ENCODE measurements at places on chromosomes 12 and 14.

GRCh38 chr14:51977075-51977474, 12.3 kb upstream of the RTRAF start:
- no peak for DNase-seq

GRCh38 chr12:2112401-2112800, 59.6 kb downstream of the CACNA1C start:
- DNase-seq = no peak

DNA sequence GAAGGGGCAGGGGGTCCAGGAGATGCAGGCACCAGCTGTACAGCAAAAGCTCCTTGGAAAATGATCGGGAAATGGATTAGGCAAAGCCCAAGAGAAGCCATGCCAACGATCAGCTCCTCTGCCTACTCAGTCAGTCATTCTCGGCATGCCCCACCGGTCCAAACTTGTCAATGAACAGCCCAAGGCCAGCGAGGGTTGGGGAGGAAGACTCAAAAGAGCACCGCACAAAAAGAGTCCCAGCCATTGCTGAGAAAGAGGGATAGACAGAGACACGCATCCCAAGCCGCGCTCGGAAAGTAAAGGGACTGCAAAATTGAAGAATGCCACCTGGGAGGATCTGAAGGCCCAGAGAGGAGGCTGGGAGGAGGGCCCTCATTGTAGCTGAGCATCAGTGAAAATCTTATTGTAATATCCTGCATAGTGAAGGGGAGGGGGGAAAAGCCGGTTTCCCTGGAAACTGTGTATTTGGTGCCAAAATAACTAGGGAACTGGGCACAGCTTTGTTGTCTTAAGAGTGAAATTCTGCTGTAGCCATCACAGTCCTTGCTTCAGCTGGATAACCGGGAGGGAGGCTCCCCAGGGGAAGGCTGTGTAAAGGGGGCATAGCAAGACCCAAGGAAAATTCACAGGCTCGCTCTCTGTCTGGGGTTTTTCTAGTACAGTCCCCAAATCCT, 4.7 kb downstream of the KDM2B start:
- DNase-seq = peak; percentile 26

GRCh38 chr14:94122438-94122837, 7.0 kb downstream of the IFI27L2 start:
- no peak for DNase-seq

GRCh38 chr12:727321-727720, 25.1 kb upstream of the WNK1 start:
- DNase-seq = no peak

DNA sequence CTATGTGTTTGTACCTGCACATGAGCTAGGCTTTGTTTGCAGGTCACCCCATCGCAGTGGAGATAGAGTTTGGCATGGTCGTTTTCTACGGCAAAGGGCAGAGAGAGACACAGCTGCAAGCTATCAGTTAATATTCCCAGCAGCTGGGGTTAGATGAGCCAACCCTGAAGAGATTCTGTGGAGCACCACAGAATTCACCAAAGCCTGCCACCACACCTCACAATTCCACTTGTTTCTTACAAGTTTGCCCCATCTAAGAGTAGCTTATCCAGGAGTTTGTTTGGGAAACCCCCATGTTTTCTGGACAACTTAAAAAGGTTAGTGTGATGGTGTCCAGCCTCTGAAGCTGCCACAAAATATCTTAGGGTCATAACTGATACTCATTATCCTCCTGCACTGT, 20.0 kb upstream of the HIF1A start:
- DNase-seq = no peak

GRCh38 chr12:84641940-84642545, 270.6 kb downstream of the SLC6A15 start:
- DNase-seq = peak; percentile 59

GRCh38 chr14:60647837-60648248, 1.4 kb downstream of the SIX1 start:
- no peak for DNase-seq

- DNase-seq = no peak
Measured at GRCh38 chr12:120342175-120343038, 14.8 kb upstream of the PLA2G1B start.

DNA sequence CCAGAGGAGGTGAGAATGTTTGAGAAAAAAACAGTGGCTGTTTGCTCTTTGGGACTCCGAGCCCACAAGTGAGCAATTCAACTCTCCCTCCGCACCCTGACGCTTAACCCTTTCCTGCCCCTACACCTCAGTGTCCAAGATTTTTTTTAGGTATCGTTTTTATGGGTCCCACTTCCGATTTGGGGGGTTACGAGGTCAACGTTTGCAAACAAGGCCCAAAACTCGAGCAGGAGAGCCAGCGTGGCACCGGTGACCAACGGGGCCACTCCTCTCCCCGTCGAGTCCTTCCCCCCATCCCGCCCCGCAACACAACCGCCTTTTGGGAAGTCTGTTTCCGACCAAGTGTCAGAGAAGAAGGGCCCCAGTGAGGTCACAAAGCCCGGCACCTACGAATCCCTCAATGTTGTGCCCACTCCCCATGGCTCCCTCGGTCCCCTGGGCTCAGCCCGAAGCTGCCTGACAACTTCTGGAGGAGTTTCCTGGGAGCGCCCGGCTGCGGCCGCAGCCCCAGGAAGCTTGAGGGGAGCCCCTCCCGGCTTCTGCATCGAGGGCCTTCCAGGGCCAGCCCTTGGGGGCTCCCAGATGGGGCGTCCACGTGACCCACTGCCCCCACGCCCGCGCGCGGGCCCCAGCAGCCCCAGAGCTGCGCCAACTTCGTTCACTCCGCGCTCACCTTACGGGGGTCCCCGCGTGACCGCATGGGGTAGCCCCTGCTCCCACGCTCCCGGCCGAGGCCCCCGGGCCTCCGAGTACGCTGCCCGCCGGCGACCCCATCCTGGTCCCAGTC, 1.2 kb downstream of the CDK2AP1 start:
- DNase-seq = peak; percentile 54

- peak; percentile 31 for DNase-seq
Measured at GRCh38 chr12:24617471-24617870, 331.4 kb downstream of the BCAT1 start.

GRCh38 chr14:53055003-53055402, 98.1 kb downstream of the DDHD1 start:
- peak; percentile 60 for DNase-seq

- DNase-seq = no peak
Measured at GRCh38 chr12:123449856-123450255, 8.1 kb upstream of the SNRNP35 start.

Data from fibroblast of skin of right quadriceps (primary cell).